Nephron progenitor cell (in vitro differentiated cells): ENCODE measurements at places on chromosomes 3 and 15.

DNA sequence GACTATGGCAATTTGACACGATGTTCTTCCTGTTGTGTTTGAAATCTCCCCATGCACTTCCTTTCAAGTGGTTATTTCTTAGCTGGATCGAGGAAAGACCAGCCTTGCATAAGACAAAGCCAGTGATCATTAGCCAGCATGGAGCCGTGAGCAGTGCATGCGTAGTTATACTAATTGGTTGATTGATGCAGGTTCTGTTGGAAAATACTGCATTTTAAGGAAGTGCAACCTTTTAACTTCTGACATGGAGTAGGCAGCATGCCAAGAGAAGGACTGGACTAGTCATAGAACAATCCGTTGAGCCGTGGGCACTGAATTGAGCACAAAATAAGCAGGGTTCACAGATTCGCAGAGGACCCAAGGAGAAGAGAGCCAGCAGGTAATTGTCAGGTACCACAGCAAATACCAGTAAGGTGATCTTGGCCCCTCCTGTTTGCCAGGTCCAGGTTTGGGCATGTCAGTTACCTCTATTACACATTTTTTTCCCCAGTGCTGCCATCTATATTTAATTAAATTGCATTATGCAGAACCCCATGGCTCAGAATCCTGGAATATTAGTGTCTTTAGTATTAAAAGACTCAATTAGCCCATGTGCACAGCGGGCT lies 29.0 kb upstream of the BCL6 start:
- no peak for DNase-seq

DNA sequence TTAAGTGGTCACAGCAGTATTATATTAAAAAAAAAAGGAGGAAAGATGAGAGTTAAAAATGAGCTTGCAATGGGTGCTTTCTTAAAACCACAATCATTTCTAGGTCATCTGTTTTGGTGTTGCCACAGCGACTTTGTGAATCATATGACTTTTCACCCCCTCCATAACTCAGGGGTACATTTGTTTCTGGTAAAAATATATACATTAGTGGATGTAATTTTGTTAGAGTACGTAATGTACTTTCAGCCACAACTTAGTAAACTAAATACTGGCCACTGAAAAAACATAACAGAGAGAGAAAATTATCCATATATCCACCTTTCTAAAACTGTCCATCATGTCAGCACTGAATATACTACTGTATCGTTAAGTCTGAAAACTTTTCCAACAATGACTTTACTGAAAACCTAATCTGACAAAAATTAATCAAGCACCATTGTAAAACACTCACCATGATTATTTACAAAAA lies 3.4 kb downstream of the ANKRD28 start:
- no peak for DNase-seq

GRCh38 chr3:74621581-74621980 lies 7.1 kb upstream of the CNTN3 start:
- no peak for DNase-seq

GRCh38 chr15:66873856-66874255 lies 171.8 kb downstream of the SMAD6 start:
- DNase-seq, result no peak

DNA sequence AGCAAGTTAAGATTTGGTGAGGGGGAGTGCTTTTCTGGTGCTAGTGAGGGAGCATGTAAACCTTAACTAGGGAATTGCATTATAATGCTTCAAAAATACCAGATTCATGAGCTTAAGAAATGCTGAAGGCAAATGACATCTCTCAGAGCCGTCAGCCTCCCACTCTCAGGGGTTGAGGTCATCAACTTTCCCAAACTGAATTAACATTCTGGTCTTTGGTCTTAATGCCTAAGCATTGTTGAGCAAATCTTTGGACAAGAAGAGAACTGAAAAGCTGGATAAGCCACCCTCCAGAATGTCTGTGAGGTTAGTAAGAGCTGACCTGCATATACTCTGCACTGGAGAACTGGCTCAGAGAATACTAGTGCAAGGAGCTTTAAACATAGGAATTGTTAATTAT lies 124.9 kb upstream of the GAP43 start:
- no peak for DNase-seq

DNA sequence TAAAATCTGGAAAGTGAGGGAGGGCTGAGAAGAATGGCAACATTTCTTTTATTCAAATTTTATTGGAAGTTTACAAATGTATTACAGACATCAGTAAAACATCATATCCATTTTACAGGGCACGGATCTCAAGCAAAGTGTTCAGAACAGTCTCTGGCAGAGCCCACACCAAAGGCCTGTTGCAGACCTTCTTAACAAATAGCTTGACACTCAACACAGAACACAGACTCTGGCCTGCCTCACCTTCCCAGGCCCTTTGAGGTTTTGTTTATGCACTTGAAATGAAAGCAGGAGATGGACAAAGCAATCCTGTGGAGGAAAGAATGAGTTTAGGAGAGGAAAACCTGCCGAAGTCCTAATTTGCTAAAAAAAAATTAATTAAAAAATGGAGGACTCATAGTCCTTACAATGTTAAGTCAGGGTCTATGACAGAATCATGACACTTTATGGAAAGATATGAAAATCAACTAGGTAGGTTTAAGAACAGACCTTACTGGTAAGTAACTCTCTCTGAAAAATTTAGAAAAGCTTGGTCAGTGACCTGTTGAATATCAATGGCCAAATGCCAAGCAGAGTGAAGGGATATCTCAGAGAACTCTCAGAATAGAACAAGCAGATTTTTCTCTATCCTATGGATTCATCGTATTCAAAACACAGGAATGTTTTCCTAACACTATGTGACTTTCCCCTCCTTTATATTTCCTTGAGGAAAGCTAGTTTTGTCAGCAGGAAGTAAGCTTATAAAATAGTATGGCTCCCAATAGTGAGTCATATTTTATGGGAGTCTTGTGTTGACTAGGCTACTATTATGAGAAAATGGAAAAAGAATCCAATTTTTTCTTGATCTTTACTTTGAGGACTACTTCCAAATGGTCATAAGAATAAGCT lies 70.8 kb upstream of the PSMD6 start:
- no peak for DNase-seq
